ENCODE measurements at places on chromosomes 1 and 21.

DNA sequence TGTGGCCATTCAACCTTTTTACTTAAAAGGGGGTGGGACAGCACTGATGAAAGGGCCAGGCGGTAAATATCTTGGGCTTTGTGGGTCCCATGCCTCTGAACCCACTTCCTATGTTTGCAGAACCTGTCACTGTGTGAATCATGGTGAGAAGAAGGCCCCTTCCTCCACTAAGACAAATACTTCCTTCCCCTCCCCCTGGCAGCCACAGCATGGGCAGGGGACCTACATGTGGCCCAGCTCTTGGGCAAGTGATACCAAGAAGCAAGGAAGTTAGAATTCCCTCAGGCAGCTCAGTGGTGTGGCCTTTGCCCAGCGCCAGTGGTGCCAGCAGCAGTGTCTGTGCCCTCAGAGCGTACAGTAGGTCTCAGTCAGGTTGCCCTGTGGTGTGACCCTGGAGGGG is 168.6 kb downstream of the TRIM33 start:
- peak; percentile 41 for DNase-seq

DNA sequence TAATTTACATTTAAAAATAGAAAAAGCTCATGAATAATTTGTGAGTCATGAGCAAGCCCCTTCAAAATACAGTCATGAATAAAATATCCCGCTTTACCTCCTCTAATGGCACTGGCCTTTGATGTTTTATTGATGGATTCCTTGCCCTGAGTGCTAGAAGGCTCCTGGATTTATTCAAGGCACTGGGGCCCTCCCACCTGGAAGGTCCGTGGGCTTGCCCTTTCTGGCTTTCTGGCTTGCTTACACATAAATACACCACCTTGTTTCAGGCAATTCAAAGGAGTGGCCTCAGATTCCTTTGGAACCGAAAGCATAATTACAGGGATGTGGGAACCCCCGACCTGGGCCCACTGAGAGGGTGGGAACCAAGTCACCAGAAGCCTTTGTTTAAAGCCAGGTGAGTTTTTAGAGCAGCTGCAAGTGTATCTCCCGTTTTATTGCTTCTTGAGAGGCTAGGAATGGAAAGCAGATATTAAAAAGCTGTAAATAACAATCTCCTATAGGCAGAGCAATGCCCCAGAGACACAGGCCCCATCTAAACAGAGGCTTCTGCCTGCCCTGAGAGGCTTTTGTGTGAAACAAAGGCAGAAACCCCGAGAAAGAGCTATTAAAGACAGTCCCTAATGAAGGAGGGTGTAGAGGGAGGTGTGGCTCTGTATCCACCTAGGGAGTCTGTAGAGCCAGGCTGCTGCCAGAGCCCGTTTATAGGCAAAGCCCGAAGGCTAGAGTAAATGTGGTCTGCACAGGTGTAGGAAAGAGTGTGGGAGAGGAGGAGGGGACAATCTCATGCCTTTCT is 126.4 kb downstream of the FAM78B start:
- no peak for DNase-seq

GRCh38 chr1:109501644-109502363 is 7.7 kb downstream of the AMIGO1 start:
- DNase-seq, result no peak

GRCh38 chr21:37393030-37393429 is 26.5 kb downstream of the DYRK1A start:
- DNase-seq, result no peak

- no peak for DNase-seq
Observed at GRCh38 chr21:45725844-45726200, 82.3 kb downstream of the PCBP3 start.

DNA sequence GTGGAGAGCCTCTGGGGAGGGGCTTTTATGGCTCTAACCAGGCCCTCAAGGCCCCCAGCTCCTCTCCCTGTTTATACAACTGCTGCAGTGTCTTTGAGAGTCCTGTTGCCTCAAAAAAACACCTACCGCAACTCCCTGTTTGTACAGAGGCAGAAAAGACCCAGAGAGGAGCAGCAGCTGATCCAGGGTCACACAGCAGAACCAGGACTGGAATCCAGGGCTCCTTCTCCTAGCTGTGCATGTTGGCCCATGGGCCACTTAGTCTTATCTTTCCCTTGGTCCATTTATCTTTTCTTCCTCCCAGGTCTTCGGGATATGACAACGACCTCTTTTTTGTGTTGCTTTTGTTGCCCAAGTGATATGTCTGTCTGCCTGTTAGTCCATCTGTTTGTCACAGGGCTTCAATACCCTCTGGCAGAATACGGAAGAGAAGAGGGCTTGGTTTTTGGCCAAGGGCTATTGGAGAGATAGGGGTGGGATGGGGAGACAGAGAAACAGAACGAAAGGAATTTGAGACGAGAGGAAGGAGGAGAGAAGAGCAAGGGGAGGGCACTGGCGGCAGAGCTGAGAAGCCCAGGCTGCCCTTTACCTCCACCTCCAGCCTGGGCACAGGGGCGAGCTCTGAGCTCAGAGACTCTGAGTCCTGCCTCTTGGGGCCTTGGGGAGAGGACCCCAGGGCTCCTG is 33.5 kb upstream of the WASF2 start:
- no peak for DNase-seq

- DNase-seq, result no peak
Observed at GRCh38 chr1:21574466-21575151, 65.4 kb downstream of the ALPL start.

GRCh38 chr1:94154989-94155388 is 34.0 kb upstream of the ABCA4 start:
- DNase-seq, result no peak

- DNase-seq, result no peak
Observed at GRCh38 chr1:212353181-212353580, 61.5 kb downstream of the PACC1 start.

DNA sequence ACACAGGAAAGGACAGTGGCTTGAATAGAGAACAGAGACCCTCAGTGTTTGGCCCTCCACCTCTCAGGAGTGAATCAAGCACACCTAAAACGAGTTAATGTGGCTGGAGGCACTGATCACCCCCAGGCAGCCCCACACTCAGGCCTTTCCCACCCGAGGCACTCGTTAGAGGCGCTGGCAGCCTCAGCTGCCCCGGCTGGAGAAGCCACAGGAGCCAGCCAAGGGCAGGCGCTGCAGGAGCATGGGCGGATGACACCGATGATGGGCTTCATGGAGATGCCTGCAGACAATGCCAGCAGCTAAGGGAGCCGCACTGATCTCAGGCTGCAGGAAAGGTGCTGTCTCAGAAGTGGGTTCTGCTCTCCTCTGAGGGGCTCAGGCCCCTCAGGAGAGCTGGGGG is 24.1 kb upstream of the ABCG1 start:
- DNase-seq, result peak; percentile 12

DNA sequence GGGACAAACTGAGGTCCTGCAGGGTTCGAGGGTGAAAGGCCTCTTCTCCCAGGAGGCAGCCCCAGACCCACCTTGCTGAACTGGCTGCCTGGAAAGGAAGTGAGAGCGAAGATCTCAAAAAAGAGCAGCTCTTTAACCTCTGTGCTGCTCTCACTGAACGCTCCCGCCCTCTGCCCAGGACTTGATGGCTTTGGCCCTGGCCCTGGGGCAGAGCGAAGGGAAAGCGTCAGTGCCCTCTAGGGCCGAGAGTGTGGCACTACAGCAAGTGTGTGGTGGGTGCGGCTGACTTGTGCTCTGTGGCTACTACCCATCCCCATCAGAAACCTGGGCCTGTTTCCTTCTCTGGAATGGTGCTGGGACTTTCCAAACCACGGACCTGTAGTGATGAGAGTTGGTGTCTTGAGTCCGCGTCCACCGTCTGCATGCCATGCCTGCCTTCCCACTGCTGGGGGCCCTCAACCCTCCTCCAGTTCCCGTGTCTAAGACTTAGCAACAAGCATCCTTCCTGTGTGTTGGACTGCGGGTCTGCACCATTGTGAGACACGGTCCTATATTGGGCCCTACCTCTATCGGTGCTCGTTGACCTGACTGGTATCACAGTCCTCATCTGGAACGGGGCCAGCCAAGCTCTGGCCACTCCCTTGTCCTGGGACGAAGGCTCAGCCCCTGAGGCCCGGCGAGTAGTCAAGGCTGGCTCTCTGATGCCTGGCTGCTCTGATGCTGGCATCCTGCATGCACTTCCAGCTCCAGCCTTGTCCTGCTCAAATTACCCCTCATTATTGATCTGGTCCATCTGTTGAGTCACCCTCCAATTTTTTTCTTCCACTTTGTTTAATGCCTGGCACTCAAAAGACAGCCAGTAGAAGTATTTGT is 180.3 kb downstream of the DISC1 start:
- no peak for DNase-seq

DNA sequence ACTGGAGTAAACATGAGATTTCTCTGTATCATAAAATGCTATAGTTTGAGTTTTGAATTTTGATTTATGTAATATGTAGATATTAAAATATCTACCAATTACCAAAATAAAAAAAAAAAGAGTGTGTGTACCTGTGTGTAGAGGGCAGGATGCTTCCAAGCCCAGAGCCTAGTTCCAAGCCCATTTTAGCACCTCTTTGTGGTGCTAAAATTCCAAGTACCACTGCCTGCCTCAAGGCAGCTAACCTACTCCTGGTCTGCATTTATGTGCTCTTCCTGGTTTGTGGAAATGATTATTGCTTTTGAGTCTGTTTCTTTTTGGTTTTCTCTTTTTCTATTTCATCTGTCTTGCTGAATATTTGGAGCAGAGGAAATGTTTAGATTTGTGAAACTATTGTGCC is 8.7 kb upstream of the POU2F1 start:
- no peak for DNase-seq

GRCh38 chr1:232662910-232663309 is 33.0 kb upstream of the SIPA1L2 start:
- no peak for DNase-seq

- DNase-seq, result no peak
Observed at GRCh38 chr1:47805921-47806361, 191.2 kb downstream of the TRABD2B start.

- DNase-seq, result no peak
Observed at GRCh38 chr21:45640888-45641479, 2.5 kb upstream of the PCBP3 start.

GRCh38 chr1:80825067-80825466 is 975.7 kb upstream of the ADGRL2 start:
- no peak for DNase-seq

DNA sequence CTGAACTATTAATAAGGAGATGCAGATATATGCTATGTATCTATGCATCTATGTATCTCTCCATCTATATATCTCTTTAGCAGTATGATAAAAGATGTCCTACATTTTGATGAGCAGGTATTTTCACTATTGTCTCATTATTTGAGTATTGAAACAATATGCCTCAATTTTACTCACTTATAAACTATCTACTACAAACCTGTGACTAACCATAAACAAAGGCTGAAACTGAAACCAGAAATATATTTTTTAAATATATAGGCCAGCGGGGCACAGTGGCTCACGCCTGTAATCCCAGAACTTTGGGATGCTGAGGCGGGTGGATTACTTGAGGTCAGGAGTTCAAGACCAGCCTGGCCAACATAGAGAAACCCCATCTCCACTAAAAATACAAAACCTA is 22.0 kb downstream of the EIF4G3 start:
- DNase-seq, result no peak

DNA sequence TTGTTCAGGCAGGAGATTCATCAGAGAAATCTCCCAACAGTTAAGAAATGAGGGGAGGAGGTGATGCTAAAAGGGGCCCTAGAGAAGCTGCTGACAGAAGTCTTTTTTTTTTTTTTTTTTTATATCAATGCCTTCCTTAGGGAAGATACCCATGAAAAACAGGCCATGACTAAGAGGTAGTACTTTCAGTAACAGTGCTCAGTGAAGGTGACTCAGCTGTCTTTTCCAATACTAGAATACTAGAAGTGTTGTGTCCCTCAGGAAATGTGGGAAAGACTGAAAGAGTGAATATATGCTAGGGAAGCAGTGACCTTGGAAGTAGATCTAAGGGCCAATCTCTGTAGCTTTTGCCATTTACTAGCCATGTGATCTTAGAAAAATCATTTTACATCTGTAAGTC is 52.4 kb upstream of the SLFNL1 start:
- no peak for DNase-seq

DNA sequence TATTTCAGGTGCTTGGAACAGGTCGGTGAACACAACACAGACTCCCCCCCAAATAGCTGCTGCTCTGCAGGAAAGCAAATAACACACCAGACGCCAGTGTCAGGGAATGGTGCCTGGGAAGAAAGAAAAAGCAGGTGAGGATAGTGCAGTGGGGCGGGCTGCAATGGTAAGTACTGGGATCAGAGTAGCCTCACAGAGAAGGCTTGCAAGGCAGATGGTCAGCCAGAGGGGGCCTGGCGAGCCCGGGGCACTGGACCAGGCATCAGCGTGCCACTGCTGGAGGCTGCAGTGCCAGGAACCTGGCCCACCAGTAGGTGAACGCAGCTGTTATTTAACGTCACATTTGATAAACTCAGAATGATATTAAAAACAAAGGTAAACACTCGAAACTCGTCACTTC is 60.0 kb downstream of the POFUT2 start:
- DNase-seq, result no peak

- no peak for DNase-seq
Observed at GRCh38 chr21:35527358-35527757, 478.3 kb upstream of the RUNX1 start.

GRCh38 chr21:16792101-16792500 is 720.7 kb upstream of the CXADR start:
- no peak for DNase-seq
